PC-3 (cell line): ENCODE measurements at places on chromosomes 1 and 21. TPM values are rescaled to one million over a fixed set of nuclear protein-coding genes. Genes with fewer than 3 reads are reported as not detected.

Gene LCE1F
- not detected in 2 replicates for total RNA-seq

DNA sequence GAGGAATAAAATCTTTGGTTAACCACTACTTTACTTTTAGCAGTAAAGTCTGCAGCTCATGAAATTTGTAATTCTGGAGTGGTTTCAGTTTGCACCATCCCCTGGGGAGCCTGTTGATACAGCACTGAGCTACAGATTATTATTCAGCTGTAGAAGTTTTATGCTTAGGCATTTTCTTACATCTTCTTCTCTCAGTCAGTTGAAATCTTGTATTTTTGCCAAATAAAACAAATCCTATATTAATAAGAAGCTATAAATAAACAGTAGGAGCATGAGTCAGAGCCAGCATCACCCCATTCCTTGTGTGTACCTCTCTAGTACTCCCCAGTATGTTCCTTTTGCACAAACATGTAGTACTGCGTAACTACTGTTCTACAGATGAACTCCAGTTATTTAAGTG lies 118.9 kb downstream of the ATF6 start:
- H3K4me1 ChIP-seq: peaks cover 23% of the 10 kb centered on the region
- no peaks in the 10 kb centered on the region for H3K27me3 ChIP-seq
- H3K36me3 ChIP-seq: no peaks in the 10 kb centered on the region
- peak overlapping the region; percentile 42 for H3K4me3 ChIP-seq

Gene ADAM30
- not detected in 2 replicates for total RNA-seq

GRCh38 chr1:212769459-212770167 lies 22.0 kb downstream of the NSL1 start:
- no peak overlapping the region for H3K4me3 ChIP-seq
- H3K4me1 ChIP-seq: no peaks in the 10 kb centered on the region
- H3K27ac ChIP-seq: no peak overlapping the region
- no peaks in the 10 kb centered on the region for H3K27me3 ChIP-seq
- DNase-seq: no peak
- H3K36me3 ChIP-seq: peaks cover 37% of the 10 kb centered on the region

GRCh38 chr21:34679051-34679450 lies 10.3 kb downstream of the CLIC6 start:
- DNase-seq: no peak
- H3K27me3 ChIP-seq: no peaks in the 10 kb centered on the region
- no peaks in the 10 kb centered on the region for H3K36me3 ChIP-seq
- H3K4me1 ChIP-seq: peaks cover 9% of the 10 kb centered on the region
- no peak overlapping the region for H3K4me3 ChIP-seq

Gene PROK1
- not detected in 2 replicates for total RNA-seq

GRCh38 chr1:63892632-63893395 lies 119.0 kb downstream of the ROR1 start:
- no peaks in the 10 kb centered on the region for H3K36me3 ChIP-seq
- no peaks in the 10 kb centered on the region for H3K27me3 ChIP-seq
- no peak overlapping the region for H3K4me3 ChIP-seq
- peak overlapping the region; percentile 74 for H3K27ac ChIP-seq
- peaks cover 36% of the 10 kb centered on the region for H3K4me1 ChIP-seq

- H3K27ac ChIP-seq: no peak overlapping the region
- no peak overlapping the region for H3K4me3 ChIP-seq
- DNase-seq: no peak
- no peaks in the 10 kb centered on the region for H3K36me3 ChIP-seq
Measured at GRCh38 chr1:157154291-157154690, 16.1 kb upstream of the ETV3 start.

DNA sequence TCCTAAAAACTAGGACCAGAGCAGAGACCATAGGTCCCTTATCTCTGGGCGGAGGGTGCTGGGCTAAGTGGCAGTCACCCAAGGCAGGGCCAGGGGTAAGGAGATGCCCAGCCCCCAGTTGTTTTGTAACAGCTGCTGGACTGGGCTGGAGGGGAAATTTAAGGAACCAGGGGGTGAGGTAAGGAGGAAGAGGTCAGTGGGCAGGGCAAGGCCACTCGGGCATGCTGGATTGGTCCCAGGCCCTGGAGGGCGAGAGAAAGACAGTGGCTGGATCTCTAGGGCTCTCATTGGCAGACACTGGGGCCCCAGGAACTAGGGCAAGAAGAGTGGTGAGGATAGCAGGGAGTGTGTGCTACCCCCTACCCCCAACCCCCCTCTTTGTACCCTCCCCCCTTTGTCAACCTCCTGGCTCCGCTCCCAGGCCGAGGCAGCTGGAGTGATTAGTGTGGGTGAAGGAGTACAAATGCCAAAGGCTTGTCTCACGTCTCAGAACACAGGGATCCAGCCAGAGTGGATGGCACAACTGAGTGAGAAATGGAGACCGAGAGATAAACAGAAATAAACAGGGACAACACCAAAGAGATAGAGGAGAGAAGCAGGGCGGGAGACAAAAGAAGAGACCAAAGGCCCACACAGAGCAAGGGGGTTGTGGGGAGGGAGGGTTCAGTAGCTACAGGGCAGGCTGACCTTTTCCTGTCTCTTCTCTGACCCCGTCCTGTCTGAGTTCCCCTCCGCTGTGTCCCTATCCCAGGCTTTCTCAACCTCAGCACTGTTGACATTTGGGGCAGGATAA lies 20.5 kb upstream of the THRAP3 start:
- no peak for DNase-seq
- peaks cover 13% of the 10 kb centered on the region; the same call in 1 of the 2 replicates for H3K4me1 ChIP-seq
- H3K27me3 ChIP-seq: no peaks in the 10 kb centered on the region

DNA sequence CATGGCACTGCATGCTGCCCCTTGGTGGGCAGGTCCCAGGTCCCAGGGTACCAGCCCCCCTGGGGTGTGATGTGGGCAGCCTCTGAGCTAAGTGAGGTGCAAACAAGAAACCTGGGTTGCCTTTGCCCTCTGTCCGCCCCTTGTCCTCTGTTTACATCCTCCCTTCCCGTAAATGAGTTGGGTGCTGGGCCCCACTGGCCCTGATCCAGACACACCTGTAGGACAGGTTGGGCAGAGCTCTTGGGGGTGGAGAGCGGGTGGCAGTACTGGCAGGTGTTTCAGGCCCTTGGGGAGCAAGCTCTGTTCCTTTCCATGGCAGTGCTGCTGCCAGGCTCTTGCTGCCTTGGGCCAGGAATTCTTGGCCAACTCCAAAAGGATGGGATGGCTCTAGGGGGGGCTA lies 35.8 kb downstream of the ELF3 start:
- H3K36me3 ChIP-seq: no peaks in the 10 kb centered on the region
- peak overlapping the region; percentile 99 for H3K27ac ChIP-seq
- peak; percentile 84 for DNase-seq
- H3K4me3 ChIP-seq: peak overlapping the region; percentile 21; the same call in 1 of the 2 replicates
- H3K27me3 ChIP-seq: no peaks in the 10 kb centered on the region
- H3K4me1 ChIP-seq: peaks cover 34% of the 10 kb centered on the region

DNA sequence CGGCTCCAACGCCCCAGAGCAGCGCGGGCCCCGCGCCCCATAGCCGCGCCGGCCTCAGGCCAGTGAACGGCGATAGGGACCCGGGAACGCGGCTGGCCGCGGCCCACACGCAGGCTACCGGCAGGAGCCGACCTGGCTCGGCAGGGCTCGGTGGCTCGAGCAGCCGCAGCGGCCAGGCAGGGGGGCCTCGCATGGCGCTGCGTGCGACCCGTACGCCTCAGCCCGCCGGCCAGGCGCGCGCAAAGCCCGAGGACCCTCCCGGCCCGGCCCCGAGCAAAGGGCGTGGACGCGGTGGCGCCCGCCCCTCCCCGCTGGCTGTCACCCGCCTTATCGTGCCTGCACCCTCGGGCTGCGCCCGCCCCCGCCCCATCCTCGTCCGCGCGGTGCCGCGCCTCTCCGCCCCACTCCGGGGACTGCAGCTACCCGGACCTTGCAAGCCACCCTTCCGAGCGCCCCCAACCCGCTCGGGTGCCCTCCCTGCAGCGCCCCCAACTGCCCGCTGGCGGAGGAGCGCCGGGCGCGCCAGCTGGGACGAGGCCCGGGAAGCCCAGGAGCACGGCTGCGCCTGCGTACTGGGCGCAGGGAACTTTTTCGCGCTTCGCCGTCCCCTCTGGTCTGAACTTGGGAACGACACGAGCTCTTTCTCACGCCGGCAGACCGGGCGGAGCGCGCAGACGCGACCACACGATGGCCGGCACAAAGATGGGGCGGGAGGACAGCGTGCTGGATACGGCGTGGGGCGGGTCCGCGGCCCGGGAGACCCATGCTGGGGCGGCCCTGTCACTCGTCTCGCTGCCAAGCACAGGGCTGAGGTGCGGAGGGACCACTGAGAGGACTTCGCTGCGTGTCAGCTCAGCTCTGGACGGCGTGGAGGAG lies at the start of gene ABCB10:
ABCB10 (minus strand) TSS at position 248 of the 876 bp plus-strand sequence; CDS start at position 193, 55 bp downstream.
- H3K36me3 ChIP-seq: no peaks in the 10 kb centered on the region
- DNase-seq: peak; percentile 100

- DNase-seq: no peak
- H3K27ac ChIP-seq: no peak overlapping the region
- no peaks in the 10 kb centered on the region for H3K27me3 ChIP-seq
- H3K36me3 ChIP-seq: no peaks in the 10 kb centered on the region
- peaks cover 7% of the 10 kb centered on the region for H3K4me1 ChIP-seq
Measured at GRCh38 chr1:241460098-241460873, 59.3 kb downstream of the FH start.

Gene FAAH
- total RNA-seq: 2.0 and 5.0 TPM in 2 replicates

GRCh38 chr21:29230551-29231261 lies 68.0 kb upstream of the BACH1 start:
- H3K36me3 ChIP-seq: no peaks in the 10 kb centered on the region
- no peaks in the 10 kb centered on the region for H3K27me3 ChIP-seq
- no peak overlapping the region for H3K27ac ChIP-seq
- DNase-seq: no peak

- H3K36me3 ChIP-seq: no peaks in the 10 kb centered on the region
- no peak overlapping the region for H3K27ac ChIP-seq
- no peaks in the 10 kb centered on the region for H3K4me1 ChIP-seq
- H3K4me3 ChIP-seq: no peak overlapping the region
Measured at GRCh38 chr1:10616696-10617095, 141.9 kb downstream of the PEX14 start.

Gene ZBTB37
- total RNA-seq: 0.58 and 1.5 TPM in 2 replicates

DNA sequence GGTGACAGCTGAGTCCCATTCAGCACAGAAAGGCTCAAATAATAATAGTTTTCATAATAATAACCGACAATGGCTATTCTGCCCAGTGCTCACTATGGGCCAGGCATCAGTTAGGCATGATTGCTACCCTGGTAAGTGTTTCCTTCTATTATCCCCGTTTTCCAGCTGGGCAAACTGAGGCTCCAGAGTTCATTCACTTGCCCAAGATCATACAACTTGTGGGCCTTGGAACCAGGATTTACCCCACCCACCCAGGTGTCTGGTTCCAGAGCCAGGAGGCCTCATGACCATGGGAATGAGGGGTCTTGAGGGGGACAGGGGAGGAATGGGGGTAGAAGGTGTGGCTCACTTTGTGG lies 518 bp downstream of the PLOD1 start:
- H3K4me3 ChIP-seq: peak overlapping the region; percentile 79
- peak overlapping the region; percentile 10 for H3K27ac ChIP-seq
- H3K36me3 ChIP-seq: no peaks in the 10 kb centered on the region
- DNase-seq: no peak
- no peaks in the 10 kb centered on the region for H3K27me3 ChIP-seq

DNA sequence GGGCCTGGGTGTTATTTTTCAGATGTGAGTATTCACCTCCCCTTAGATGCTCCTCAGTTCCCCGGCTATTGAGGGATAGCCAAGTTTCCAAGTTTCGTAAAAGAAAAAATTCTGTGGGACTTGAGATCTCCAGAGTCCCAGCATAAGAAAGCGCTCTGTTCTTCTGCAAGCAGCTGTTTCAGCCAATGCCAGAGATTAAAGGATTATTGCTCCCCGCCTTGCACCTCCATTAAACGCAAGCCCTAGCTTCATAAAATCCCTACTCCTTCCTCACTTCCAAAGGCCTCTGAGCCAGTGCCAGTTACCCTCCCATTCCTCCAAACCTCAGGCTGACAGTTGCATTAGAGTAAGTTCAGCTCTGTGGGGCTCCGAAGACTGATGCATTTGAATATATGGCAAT lies 56.4 kb downstream of the CHIA start:
- peaks cover 5% of the 10 kb centered on the region; the same call in 1 of the 2 replicates for H3K4me1 ChIP-seq
- no peaks in the 10 kb centered on the region for H3K36me3 ChIP-seq
- peak overlapping the region; percentile 74; the same call in 1 of the 2 replicates for H3K4me3 ChIP-seq
- DNase-seq: no peak
- H3K27me3 ChIP-seq: no peaks in the 10 kb centered on the region

- peak; percentile 13 for DNase-seq
- peaks cover 75% of the 10 kb centered on the region for H3K4me1 ChIP-seq
- no peaks in the 10 kb centered on the region for H3K27me3 ChIP-seq
- H3K4me3 ChIP-seq: no peak overlapping the region
Measured at GRCh38 chr1:26277261-26277661, 2.6 kb upstream of the SH3BGRL3 start.

Gene UHMK1
- 69.4 and 70.4 TPM in 2 replicates for total RNA-seq

DNA sequence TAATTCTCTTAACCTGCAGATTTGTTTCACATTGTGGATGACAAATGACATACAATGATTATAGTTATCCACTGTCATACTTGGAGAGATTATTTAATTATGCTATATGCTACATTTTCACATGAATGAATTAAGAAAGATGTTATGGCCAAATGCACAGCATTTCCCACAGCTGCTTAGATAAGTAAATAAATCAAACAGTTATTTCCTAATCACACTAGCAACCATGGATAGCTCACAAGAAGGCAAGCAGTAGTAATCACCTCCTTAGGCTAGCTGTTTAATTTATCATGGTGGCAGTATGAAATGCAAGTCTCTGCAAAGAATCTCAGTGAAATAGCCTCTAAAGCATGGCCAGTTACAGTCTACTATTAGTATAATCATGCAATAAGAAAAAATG lies 1581.5 kb downstream of the NCAM2 start:
- no peaks in the 10 kb centered on the region for H3K4me1 ChIP-seq
- no peak overlapping the region for H3K27ac ChIP-seq
- no peaks in the 10 kb centered on the region for H3K27me3 ChIP-seq
- H3K4me3 ChIP-seq: no peak overlapping the region
- no peak for DNase-seq

Gene ANGPTL1
- not detected in 2 replicates for total RNA-seq

DNA sequence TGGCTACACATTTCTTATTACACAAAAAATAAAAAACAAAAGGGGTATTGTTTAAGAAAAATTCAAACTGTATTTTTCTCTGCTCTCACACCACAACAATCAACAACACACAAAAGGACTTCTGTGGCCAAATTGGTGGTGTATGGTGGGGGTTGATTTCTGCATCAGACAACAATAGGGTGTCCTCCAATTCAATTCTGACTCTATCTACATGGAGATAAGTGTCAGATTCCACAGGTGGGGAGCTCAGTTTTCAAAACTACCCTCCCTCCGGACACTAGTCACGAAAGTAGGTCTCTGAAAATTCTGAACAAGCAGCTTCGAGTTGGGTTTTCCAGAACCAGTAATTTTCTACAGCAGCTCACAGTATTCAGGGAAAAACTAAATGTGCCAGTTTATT lies 744.9 kb upstream of the NCAM2 start:
- H3K4me1 ChIP-seq: no peaks in the 10 kb centered on the region
- no peaks in the 10 kb centered on the region for H3K36me3 ChIP-seq
- no peak for DNase-seq
- H3K27ac ChIP-seq: no peak overlapping the region

GRCh38 chr1:155070158-155070621 lies 6.7 kb downstream of the EFNA4 start:
- peaks cover 11% of the 10 kb centered on the region; the same call in 1 of the 2 replicates for H3K4me1 ChIP-seq
- DNase-seq: no peak
- H3K4me3 ChIP-seq: peak overlapping the region; percentile 56
- no peak overlapping the region for H3K27ac ChIP-seq
- H3K27me3 ChIP-seq: no peaks in the 10 kb centered on the region
